H1 (cell line): ENCODE measurements at places on chromosomes 16 and 17.

GRCh38 chr17:14197586-14197985, 39.1 kb downstream of the CDRT15 start:
- DNase-seq: no peak

DNA sequence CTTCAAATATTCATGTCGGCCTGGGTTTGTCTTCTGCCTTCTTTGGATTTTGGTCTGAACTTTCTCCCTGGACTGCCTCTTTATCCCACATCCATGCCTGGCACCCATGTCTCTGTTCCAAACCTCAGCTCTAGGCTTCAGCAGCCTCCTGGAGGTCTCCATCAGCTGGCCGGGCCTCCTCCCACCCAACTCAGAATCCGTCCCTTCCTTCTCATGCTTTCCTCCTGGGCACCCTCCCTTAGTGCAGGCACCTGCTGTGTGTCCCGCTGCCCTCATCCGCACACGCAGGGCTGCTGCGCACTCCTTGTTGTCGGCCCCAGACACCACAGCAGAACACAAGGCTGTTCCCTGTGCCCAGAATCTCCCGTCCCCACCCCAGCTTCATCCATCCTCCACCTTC, 14.0 kb downstream of the LDHD start:
- DNase-seq: no peak

DNA sequence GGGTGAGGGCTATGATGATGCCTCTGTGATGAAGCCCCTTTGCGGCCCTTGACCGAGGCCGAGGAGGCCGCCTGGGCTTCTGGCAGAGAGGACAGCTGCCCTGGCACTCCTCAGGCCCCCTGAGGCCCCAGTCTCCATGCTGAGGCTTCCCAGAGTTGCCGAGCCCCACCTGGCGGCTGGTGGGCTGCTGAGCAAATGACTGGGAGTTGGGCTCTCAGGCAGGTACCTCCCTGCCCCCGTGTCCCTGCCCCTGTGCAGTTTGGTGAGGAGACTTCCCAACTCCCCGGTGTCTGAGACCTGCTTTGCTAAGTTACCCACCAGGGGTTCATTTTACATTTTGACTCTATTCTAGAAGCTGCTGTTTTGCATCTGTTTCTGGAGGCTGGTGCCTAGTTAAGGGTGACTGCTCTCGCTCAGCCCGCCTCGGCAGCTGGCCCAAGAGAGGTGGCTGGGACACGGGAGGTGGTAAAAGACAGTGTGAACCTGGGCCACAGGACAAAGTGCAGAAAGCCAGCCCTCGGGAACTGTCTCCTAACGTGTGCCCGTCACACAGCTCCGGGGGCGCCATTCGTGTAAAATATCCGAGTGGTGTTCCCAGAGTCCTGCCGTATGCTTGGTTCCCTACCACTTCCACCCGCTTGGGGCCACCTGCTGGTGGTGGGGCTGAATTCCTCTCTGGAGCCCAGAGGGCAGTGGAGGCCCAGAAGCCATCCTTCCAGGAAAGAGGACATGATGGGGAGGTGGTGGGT, 134.5 kb downstream of the RAB11FIP4 start:
- no peak for DNase-seq

DNA sequence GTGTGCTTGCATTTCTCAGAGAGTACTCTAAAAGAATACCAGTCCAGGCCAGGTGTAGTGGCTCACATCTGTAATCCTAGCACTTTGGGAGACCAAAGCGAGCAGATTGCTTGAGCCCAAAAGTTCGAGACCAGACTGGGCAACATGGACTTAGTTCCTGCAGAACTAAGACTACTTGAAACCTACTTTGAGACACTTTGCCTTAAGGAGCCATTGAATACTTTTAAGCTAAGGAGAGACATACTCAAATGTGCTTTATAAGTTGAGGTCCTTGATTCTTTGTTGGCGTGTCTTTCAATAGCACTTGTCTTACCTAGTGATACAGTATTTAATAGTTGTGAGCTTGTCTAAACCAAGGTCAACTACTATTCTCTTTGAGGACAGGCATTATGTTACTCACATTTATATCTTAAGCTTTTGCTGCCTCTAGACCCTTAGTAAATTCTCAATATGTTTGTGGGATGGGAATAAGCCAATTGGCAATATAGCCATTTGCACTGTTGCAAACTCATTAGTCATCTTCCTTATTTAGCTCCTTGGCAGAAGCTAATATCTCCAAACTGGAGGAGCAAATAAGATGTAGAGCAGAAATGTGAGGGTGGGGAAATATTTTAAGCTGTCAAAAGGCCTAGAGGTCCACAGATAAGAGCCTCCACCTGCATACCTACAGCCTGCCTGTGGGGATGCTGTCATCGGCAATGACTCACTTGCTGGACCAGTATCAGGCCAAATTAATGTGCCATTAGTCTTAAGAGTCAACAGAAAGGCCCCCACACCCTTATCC, 16.3 kb downstream of the SCPEP1 start:
- no peak for DNase-seq
